HFFc6 (cell line): ENCODE measurements at places on chromosomes 2 and 18.

GRCh38 chr18:8858888-8859511 is 153.6 kb downstream of the MTCL1 start:
- DNase-seq, result peak; percentile 92

DNA sequence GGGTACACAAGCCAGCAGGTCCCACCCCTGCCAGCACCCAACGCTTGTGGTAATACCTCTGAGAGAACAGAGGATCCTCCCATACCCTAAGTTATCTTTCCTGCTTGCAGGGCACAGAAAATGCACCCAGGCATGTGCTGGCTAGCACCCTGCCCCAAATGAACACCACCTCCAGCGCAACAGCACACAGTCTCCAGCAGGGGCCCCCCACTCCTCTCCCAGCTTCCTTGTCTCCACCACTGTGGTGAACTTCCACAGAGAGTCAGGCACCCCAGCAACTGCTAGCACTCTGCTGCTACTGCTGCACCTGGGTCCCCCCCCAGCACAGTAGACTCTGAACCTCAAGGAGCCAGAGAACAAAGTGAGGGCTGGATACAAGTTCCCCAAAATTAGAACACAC is 216.8 kb upstream of the CNTNAP5 start:
- no peak for DNase-seq

- no peak for DNase-seq
These were observed 112.1 kb upstream of the ATP8B1 start for GRCh38 chr18:57915248-57915647.

DNA sequence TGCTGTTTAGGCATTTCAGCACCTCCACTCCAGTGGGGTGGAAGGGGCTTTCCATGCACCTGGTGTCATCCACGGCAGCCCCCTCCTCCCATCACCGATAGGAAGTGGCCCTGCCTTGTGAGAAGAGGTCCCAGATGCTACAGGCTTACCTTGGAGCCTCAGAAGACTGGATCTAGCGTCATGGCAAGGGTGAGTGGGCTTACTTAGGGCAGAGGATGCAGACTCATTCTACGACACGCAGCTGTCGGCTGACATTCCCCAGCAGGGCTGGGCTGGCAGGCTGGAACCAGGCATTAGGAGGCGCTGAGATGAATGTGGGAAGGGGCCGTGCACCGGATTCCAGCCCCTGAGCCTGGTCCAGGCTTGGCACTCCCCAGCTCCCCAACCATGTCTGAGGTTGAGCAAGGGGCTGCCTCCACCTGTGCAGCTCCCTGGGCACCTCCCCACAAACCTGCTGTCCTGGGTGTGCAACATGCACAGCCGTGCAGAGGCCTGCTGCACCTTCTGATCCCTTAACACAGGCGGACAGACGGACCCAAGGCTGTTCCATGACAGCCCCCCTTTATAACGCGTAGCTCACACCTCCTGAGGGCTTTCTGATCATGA is 1.7 kb upstream of the PRLH start:
- no peak for DNase-seq

DNA sequence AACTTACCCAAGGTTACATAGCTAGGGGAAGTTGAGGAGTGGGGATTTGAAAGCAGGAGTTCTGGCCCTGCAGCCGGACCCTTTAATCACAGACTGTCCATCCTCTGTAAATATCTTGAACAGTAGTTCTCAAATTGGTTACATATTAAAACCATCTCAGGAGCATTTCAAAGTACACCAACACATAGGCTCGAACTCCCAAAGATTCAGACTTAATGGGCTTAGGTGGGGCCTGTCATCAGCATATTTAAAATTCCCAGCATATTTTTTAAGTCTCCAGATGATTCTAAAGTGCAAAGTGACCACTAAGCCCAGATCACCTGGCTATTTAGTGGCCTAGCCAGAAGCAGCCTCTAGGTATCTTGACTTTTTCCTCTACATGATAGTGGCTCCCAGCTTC is 192.2 kb downstream of the ZNF385B start:
- no peak for DNase-seq

DNA sequence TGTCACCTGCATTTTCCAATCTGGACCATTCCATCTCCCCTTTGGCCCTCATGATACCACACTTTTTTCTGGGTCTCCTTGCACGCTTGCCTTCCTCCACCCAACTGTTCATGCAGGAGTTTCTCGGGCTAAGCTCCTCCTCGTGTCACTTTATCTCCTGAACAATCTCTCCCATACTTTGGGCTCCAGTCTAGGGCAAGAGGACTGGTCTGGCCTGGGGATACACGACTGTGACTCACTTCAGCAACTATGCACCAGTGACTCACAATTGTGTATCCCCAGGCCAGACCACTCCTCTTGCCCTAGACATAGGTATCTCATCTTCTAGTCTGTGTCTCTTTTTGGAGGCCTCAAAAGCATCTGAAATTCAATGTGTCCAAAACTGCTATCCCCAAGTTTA is 149.4 kb upstream of the PTPRM start:
- DNase-seq, result peak; percentile 80

DNA sequence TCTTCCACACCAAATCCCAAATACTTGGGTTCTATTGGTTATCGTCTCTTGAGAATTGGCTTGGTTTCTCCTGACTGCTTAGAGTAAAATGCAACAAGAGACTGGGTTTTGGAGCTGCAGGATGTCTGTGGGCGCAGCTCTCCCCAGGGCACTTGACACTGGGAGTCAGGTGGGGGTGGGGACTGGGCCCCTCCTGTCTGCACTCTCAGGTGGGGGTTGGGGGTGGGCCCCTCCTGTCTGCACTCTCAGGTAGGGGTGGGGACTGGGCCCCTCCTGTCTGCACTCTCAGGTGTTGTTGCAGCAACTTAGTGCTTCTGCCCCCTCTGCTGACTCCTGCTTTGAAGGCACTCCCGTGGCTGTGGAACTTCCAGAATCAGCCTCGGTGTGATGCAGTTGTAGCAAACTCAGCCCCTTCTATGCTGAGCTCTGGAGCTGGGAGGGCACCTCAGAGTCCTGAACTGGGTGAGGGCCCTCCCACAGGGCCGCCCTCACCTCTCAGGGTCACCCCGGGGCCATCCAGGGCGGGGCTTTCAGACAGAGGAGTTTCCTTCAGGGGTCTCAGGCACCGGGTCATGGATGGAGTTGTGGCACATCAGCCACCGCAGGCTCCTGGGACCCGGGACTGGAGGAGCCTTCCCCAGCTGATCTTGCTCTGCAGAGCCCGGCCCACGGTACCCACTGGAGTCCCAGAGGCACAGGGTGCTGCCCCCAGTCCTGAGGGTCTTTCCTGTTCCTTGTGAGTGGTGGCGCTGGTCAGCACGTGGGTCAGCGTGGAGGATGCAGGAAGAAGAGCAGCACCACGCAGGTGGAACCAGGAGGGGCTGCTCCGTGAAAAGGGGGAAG is 22.9 kb upstream of the CIDEA start:
- DNase-seq, result no peak

- peak; percentile 75 for DNase-seq
These were observed 74.2 kb downstream of the SH3BP4 start for GRCh38 chr2:235025800-235026536.

GRCh38 chr2:210541290-210541902 is 15.0 kb upstream of the CPS1 start:
- no peak for DNase-seq

GRCh38 chr18:7950380-7951136 is 383.4 kb downstream of the PTPRM start:
- peak; percentile 84 for DNase-seq

GRCh38 chr2:25672494-25673299 is 680 bp downstream of the DTNB start:
- DNase-seq, result peak; percentile 17

DNA sequence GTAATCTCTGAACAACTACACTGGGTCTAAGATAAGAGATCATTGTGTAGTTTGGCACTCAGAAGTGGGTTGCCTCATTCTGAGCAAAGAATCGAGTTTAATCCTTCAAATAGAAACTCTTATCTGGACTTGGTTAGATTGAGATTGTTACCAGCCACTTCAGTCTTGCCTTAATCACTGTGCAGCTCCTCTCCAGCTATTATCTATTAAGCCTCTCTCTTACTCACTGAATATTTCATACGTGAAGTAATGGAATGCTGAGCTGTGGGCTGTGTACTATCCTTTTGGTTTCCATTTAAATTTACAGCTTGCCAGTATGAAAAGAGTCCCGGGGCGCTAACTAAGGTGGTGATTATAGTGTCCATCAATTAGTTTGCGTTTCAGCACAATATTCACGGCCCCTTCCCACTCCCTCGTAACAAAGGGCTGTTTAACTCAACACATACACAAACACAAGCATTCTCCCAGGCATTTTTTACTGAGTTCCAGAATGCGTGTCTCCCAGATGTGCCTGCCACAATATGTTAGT is 65.7 kb upstream of the NCKAP5 start:
- DNase-seq, result peak; percentile 67

DNA sequence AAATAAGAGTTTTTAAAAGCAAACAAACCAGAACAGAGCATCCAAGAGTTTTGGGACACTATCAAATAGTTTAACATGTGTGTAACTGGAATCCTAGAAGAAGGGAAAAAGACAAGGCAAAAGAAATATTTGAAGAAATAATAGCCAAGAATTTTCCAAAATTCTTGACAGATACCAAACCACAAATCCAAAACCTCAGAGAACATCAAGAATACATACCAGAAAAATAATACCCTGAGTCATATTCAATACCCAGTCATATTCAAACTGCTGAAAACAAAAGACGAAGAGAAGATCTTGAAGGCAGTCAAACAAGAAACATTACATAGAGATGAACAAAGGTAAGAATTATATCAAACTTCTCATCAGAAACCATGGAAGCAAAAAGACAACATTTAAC is 22.9 kb downstream of the INO80C start:
- no peak for DNase-seq

GRCh38 chr2:65662654-65663432 is 230.4 kb upstream of the SPRED2 start:
- DNase-seq, result peak; percentile 74

DNA sequence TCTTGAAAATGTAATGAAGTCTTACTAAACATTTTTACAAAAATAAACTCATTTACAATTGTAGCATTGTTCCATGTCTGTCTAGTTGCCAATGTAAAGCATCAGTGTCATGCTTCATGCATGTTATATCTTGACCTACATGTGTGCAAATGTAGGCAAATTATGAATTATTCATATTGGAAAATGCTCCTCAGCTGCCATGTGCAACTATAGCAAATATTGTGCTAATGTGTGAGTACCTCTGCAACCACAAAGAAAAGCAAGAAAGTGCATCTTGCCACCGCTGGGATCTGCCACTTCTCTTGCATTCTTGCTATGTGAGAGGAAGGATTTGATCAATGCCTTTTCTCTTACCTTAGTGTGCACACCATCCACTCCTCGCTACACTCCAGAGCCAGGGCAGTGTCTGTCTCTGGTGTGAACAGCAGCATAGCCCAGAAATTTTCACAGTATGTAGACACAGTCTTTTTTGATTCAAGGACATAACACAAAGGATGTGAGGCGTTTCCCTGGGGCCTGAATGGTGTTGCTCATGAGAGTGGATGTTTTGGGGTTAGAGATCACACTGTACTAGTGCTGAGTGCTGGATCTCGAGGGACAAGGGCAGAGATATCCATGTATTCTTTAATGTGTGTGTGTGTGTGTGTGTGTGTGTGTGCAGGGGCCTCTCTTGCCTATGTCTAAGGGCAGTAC is 47.6 kb upstream of the HAAO start:
- DNase-seq, result no peak

- no peak for DNase-seq
These were observed 65.3 kb downstream of the WDR75 start for GRCh38 chr2:189506514-189506976.

- no peak for DNase-seq
These were observed 10.0 kb upstream of the DUSP19 start for GRCh38 chr2:183068561-183068960.

DNA sequence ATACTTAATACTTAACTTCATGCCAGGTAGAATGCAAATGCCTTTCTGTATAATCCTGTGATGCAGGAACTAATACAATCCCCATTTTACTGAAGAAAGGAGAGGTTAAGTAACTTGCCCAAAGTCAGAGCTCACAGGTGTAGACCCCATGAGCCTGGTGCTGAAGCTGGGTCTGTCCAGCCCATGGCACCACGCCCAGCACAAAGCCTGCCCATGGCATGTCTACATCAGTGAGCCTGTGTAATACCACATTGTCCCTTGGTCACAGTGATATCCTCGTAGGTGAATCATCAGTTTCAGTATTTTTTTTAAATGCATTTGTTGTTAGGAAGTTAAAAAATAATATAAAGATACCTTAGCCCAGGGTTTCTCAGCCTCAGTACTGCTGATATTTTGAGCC is 69.9 kb upstream of the MCFD2 start:
- peak; percentile 53 for DNase-seq

DNA sequence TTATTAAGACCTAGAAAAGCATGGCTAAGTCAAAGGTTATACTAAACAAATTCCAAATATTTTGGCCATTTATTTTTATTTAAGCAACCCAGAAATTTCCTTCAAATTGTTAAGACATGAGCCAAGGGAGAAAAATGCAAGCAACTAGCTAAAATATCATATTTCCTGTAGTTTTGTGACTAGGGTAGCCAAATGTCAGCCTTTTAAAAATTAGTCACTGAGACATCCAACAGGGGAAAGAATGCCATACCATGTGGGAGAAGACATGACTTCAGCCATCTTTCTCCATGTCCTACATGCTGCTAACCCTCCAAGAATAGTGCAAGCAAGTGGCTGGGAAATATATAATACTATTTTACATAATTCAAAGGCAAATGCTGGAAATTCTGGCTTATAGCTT is 197.9 kb downstream of the DSEL start:
- peak; percentile 41 for DNase-seq

DNA sequence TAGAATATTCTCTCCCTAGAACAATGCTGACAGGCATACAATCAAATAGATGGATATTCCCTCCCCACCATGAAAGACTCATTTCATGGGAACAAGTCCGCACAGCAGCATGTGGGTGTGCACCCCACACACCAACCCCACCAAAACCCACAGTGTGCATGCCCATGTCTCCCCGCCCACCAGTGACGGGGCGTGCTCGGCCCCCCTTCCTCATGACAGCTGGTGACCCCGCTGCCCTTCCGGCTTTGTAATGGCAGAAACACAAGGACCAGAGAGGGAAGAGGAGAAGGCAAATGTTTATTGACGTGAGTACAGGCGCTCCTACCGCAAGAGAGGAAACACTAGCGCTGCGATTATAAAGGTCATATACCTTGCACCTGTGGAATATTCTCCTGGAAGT is 30.8 kb upstream of the ODC1 start:
- no peak for DNase-seq

DNA sequence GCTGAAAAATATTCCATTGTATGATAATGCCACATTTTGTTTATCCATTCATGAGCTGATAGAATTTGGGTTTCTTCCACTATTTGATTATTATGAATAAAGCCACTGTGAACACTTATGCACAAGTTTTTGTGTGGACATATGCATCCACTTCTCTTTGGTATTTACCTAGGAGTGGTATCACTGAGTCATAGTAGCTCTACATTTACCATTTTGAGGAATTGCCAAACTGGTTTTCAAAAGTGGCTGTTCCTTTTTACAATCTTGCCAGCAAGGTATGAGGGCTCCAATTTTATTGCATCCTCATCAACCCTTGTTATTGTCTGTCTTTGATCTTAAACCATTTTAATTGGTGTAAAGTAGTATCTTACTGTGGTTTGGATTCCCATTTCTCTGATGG is 13.3 kb upstream of the EHBP1 start:
- DNase-seq, result no peak

GRCh38 chr2:10980071-10980470 is 68.3 kb downstream of the KCNF1 start:
- no peak for DNase-seq

- no peak for DNase-seq
These were observed 474.9 kb upstream of the TCF4 start for GRCh38 chr18:56062931-56063330.

GRCh38 chr2:20145497-20146193 is 79.3 kb downstream of the SDC1 start:
- no peak for DNase-seq
